Heart left ventricle (tissue), 16 donors: ENCODE measurements at places on chromosomes 7 and 10. TPM values are rescaled to one million over a fixed set of nuclear protein-coding genes. Genes with fewer than 3 reads are reported as not detected.

- no peak for DNase-seq
Observed at GRCh38 chr7:16471933-16472332, 6.4 kb upstream of the SOSTDC1 start.

DNA sequence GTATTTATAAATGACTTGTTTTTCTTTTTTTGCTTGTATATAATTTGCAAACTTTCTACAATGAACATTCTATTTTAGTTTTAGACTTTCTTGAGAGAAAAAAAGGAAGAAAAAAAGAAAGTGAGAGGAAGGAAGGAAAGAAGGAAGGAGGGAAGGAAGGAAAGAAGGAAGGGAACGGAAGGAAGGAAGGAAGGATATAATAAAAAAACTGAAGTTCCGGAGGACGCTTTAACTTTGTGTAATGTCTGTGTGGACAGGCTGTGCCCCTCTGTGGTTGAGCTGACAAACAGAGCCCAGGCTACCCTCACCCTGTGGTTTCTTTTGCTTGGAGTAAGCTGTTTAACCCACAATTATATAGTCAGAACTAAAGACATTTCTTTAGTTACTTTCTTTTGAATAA, 108.7 kb downstream of the SEMA3D start:
- no peak for DNase-seq

DNA sequence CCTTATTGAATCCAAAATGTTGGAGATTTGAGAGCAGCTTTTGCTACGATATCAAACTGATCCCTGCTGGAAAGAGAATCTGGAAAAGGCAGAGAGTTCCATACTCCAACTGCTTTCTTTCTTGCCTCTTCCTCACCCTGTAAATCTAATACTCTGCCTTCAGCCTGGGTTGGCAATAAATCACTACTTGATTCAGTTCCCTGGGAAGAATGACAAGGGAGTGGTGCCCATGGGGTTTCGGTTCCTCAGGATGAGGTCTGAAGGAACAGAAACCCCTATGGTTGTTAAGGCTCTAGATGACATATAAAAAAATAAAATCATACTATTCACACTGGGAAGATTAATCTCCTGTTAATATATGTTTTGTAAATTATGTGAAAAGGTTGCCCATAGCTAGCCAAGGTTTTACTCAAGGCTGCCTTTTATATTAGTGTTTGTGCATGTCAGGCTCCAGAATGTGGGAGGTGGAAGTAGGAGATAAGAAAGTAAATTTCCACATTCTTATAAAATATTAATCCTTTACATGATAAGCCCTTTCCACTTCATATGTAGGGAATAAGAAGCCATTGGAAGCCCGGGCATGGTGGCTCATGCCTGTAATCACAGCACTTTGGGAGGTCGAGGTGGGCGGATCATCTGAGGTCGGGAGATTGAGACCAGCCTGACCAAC, 106.2 kb upstream of the CACNA2D1 start:
- no peak for DNase-seq

The BPGM gene
- 14.9 TPM for total RNA-seq

The AMPH gene
- total RNA-seq: 4.0 TPM

GRCh38 chr7:103686763-103687162, 240.8 kb upstream of the SLC26A5 start:
- no peak for DNase-seq

DNA sequence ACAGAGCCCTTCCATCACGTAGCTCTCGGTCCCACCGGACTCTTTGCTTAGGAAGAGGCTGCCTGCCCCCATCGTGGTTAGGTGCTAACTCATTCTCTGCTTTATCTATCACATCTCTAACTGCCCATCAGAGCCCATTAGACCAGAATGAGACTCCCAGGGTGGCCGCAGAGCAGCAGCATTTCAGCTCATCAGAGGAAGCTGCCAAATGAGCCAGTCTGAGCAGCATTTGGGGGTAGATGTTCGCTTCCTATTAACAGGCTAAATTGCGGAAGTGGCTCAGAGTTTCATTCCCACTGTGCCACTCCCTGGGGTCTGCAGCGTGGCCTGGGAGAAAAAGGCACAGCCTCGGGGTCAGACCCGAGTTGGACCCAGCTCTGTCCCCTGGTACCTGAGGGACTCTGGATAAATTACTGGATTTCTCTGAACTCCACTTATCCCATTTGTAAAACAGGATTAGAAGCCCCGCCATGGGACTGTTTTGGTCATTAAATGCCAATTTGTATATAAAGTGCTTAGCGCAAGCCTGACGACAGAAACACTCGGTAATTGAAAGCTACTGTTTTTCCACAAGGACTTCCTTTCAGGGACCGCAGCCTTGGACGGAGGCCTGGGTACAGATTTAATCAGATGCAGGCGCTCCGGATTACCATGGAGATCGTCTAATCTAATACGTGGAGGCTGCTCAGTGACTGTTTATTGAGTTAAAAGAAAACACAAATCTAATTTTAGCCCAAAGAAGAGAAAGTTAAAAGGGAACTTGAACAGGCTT, 73.8 kb upstream of the PRLHR start:
- peak; percentile 38 for DNase-seq

DNA sequence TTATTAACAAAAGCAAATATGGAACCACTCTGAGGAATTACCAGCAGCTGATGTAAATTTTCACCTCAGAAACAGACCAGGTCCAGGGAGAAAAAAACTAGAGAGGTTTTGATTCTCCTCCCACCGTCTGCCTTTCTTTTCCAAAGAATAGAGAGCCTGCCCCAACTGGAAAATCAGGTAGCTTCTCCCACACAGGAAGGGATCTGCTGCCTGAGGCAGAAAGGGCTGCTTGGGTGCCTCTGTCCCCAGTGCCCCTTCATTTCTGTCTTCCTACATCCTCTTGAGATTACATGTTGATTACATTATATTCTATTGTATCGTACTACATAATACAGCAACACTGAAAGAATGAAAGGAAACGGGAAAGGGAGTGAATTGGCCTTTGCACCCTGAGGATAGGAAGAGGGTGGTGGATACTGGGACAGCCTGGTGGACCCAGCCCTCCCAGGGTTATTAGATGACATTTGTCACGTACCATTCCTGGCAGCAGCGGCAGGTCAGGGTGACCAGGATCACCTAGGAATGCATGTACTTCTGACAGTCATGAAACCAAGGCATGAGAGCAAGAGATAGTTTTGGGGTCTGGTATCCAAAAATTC, 8.9 kb downstream of the ST8SIA6 start:
- DNase-seq: peak; percentile 26
